Activated T-cell treated with anti-CD3 and anti-CD28 coated beads, Interleukin-2, amount 50 U/mL, for 48 hours (primary cell): ENCODE measurements at places on chromosomes 2 and 18.

DNA sequence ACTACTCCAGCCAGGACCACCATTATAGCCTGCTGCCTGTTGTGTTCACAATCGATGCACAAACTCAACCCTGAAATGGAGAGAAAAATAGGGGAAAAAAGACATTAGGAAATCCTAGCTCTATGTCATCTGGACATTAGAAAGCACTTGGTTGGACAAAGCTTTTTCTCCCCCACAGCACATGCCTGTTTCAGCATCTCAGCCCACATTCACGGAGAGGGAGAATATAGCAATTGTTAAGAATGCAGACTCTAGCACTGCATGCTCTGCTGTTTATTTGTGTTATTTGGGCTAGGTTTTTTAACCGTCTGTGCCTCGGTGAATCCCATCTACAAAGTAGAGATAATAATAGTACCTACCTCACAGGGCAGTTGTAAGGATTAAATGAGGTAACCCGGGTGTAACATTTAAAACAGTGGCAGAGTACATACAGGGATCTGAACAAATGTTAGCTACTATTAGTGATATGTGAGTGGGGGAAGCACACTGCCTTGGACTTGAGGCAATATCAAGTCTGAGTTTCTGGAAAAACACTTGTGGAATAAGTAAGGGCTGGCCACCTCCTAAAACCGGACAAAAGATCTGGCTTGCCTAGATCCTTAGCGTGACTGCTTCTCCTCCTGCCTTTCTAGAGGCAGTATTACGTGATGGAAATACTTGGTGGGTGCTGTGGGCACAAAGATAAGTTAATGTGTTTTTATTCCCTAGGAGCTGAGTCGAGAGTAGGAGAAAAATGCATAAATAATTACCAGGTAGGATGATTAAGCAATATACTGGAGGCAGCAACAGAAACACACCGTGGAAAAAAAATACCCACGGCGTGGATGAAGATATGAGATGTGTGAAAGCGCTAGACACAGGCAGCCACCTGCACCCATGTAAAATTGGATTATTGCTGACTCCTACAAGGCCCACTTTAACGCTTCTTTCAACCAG, 1.0 kb upstream of the PPP1CB start:
- peak; percentile 44 for DNase-seq

DNA sequence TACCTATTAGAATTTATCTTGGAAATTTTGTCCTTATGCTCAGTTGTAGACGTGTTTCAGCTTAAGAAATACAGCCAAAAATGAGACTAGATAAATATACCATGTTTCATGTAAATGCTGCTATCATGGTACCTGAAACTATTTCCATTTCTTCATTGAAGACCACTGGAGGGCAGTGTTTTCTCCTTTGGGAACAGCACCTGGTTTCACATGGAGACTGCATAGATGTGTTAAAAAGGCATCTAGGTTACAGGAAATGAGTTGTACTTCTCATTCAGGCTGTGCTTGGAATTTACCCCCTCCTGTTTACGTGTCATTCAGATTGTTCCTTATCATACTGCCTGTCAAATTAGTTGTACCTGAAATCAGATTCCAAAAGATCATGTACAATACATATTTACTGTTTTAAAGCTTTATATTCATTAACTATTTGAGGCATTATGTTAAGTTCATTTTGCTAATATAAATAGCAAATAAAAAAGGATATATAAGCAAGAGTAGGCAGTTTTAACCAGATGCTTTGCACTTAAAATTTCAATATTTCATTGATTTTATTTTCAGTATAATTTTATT, 57.3 kb upstream of the PSMD14 start:
- no peak for DNase-seq

DNA sequence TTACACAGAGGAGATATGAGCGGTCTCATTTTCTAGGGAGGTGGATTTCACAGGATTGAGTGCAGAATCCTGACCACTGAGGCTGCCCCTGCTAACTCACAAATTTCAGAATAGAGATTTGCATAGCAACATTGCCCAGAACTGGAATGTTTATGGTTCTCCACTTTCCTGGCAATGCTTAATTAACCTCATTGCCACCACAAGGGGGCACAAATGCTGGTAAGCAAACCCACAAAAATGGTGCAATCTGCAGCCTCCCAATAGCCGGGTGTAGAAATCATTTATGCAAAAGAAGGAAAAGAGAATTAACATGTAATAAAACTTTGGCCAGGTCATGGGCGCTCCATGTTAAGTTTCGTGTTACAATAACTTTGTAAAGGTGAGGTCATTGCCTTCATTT, 112.4 kb downstream of the CYRIA start:
- DNase-seq, result peak; percentile 19

- DNase-seq, result no peak
These were observed 29.6 kb downstream of the CYRIA start for GRCh38 chr2:16635791-16636699.

DNA sequence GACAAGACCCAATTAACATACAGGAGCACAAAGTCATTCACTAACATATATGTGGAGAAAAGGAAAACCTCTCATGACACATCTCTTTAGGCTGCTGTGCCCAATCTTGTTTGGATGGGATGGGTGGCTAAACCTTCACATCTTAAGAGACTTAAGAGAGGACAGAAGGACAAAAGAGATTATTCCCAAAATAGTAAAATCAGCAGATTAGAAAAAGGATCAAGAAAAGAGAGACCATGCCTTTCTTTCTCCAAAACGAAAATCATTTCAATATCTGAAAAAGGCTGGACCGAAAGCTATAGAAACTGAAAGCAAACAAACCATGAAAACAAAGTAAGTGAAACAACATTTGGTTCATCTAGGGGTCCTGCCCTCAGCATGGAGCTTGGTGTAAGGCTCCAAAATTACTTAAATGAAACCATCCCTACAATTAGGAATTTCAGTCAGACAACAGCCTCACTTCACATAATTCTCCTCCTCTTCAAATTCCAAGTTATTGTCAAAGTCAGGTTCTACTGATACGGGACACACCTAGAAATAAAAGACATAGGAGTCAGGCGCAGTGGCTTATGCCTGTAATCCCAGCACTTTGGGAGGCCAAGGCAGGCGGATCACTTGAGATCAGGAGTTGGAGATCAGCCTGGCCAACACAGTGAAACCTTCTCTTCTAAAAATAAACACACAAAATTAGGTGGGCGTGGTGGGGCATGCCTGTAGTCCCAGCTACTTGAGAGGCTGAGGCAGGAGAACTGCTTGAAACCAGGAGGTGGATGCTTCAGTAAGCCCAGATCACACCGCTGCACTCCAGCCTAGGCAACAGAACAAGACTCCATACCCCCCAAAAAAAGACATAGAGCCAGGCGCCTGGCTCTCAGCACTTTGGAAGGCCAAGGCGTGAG, 5.2 kb downstream of the STARD7 start:
- peak; percentile 9 for DNase-seq

GRCh38 chr2:209368914-209369313, 54.9 kb upstream of the MAP2 start:
- peak; percentile 16 for DNase-seq
